ENCODE measurements at places on chromosomes 1 and 21.
A peak's percentile ranks its signal among the peaks of the same experiment; 100 is the strongest.

DNA sequence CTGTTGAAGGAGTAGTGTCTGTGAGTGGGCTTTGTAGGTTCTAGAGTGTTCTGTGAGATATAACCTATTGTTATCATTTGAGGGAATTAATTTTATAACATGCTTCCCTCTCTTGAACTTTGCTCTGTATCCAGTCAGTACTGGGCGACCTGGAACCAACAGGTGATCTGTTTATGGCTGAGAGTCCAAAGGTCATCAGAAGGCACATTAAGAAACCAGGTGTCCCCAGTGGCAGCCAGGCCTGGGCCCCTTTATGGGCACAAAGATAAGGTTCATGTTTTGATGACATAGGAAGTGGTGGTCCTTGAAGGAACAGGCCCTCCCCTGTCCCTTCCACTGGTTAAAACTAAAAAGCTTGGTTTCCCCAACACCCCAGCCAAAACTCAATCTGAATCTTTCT lies 61.1 kb downstream of the FHAD1 start:
- no peak for DNase-seq

DNA sequence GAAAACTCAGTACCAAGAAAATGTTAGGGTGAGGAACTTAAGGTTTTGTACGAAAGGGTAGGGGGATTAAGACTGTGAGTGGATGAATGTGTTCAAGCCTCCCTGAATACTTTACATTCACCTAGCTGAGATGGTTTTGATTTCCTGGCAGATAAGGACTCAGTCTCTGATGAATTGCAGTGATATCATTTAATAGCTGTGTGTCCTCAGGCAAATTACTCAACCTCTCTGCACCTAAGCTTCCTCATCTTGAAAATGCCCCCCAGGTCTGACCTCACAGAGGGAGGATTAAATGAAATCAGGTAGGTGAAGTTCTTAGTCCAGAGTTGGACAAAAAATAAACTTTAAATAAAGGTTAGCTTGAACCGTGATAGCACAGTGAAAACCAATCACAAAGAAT lies 48.4 kb downstream of the CAMK2N1 start:
- DNase-seq = no peak

- DNase-seq = no peak
Measured at GRCh38 chr1:115400891-115401290, 62.8 kb upstream of the NGF start.

DNA sequence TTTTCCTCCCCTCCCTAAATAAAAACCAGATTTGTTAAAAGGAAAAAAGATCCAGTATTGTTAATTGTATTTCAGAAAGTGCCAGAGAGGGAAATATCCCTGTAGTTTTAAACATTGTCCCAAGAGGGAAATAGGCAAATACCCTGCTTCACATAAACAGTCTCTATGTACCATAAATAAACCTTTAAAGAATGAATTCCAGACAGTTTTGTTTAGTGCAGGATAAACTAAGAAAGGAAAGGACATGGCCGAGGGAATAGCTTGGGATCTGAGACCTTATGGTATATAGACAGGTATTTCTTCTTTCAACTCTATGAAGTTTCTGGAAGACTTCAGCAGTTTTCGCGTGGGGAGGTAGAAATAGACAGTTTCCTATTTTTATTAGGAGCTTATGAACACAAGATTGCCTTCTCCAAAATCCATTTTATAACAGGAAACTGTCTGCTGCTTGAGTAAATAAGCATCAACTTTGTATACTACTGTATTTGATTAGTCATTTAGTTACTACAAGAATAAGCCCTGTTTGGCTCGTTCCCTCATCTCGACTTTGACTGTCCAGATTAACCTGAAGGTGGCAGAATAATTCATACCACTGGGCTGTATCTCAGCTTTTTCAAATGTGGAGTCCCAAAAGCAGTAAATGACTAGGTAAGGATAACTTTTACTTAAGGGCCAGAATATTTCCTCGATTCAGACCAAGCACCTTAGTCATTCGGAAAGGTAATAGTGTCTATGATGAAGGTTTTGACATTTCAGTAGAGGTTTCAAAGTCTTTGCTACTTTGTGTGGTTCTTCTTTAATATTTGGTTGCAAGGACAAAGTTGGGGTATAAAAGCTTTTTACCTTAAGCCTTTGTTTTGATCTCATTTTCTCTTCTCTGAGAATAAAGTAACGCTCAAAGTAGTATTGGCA lies 177.5 kb downstream of the VPS13D start:
- no peak for DNase-seq

DNA sequence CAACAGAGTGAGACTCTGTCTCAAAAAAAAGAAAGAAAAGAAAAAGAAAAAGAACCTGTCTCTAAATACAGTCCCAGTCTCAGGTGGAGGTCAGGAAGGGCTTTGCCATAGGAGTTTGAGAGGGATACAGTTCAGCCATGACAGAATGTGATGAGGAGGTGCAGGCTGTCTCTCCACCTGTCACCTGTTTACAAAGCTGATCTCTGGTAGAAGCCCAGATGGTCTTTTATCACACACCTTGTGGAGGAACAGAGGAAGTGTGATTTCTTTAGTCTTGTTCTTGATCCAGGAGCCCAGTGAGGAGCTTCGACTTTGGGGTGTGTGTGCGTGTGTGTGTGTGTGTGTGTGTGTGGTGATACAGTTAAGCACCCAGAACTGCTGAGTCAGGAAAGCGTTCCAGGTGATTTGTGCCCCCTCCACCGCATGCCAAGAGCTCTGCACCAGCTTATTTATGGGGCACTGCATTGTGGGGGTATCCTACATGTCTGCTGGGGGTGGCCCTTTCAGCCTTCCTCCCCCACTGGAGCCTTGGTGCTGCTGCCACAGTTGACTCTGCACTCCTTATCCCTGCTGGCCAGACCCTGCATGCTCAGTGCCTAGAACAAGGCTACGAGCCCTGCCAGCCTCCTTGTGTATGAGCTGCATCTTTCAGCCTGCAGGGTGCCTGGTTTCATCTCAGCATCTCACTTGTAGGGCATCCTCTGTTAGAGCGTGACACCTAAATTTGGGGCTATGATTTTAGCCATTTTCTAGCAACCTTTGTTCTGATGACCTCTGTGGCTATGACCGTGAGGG lies 19.3 kb downstream of the DOP1B start:
- no peak for DNase-seq

- peak; percentile 53 for DNase-seq
Measured at GRCh38 chr21:38297194-38297631, 40.4 kb downstream of the KCNJ15 start.

DNA sequence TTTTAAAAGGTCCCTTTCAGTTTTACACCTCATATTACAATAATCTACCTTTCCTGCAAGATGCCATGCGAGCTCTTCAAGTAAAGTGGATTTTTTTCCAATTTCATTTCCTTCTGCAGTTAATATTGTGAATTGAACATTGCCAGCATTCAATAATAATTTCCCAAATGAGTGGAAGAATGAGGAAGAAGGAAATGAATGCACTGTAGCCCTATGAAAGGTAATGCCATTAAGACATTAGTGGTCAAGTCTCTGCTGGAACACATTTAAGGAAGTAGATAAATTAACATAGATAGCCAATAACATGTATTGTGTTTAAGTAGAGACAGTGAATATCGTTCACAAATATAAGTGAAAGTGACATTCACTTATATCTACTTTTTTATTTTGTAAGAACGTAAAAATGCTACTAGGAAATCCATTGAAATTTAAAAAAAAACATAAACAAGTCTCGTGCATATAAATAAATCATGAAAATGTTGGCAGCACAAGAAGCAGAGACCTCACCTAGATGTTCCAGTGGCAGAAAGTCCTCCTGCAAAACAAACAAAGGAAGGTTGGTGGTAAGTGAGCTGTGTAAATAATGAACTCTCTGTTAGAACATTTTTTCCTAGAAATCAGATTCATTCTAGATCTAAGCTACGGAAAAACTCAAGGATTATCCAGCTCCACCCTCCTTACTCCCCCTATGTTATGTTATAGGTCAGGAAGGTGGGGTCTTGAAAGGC lies 17.7 kb downstream of the FCRL3 start:
- DNase-seq = no peak

DNA sequence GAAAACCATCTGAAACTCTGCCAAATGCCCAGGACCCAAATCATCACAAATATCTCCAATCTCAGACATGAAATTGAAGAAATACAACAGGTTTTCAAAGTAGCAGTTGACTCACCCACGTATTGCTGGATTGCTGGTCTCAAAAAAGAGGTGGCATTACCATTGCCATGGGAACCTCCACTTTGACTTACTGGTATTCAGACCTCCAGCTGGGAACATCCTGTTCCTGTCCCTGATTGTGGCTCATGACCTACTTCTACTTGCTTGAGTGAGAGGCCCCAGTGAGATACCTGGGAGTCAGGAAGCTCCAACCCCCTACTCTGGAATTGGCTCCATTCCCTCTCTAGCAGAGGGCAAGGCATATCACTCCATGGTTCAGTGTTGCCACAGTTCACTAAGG lies 64.6 kb downstream of the NMNAT2 start:
- no peak for DNase-seq

DNA sequence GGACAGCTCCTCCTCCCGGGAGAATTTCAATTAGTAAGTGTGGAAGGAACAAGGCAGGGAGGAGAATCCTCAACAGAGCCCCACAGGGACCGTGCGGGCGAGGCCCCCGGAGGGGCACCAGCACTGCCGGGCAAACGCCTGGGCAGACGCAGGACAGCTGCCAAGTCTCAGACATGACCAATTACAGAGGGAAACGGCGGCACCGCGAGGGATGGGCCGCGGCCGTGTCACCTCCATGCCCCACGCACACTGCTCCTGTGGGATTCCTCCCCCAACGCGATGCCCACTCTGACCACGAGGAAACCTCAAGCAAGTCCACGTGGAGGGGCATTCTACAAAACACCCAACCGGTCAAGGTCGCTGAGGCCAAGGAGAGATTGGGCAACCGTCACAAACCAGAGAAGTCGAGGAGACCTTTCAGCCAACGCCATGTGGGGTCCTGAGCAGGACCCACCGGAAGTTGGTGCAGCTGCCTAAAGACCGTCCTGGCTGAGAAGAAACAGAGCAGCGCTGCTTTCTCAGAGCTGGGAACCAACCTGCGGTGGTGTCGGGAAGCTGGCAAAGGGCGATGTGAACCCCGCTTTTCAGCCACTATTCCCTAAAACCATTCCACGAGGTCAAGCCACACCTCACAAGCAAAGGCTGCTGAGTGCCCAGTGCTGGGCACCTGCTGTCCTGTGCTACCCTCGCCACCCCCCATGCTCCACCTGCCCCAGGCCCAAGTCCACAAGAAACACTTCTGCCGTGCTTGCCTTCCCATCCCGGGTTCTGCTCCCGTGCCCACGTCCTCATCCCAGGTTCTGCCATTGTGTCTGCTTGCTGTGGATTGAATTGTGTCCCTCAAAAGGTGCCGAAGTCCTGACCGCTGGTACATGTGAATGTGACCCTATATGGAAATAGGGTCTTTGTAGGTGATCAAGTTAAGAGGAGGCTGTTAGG lies 1.4 kb upstream of the KRTAP10-4 start:
- no peak for DNase-seq

GRCh38 chr1:35278886-35279554 lies 10.5 kb downstream of the ZMYM4 start:
- DNase-seq = no peak

DNA sequence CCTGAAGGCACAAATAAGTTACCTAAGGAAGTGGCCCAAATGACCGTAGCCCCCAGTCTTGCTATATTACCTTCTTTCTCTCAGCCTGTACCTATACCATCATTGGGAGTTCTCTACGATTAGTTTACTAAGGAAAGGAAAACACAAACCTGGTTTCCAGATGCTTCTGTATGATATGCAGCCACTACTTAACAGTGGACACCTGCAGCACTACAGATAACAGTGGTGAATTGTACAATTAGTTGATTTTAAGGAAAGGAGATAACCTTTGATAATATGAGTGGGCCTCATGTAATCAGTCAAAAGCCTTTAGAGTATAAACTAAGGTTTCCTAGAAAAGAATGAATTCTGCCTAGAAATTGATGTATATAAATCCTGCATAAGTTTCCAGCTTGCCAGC lies 1157.4 kb downstream of the KCNT2 start:
- no peak for DNase-seq

- DNase-seq = no peak
Measured at GRCh38 chr1:3561702-3562101, 49.6 kb downstream of the MEGF6 start.

GRCh38 chr1:184761969-184762485 lies 7.4 kb upstream of the EDEM3 start:
- no peak for DNase-seq

DNA sequence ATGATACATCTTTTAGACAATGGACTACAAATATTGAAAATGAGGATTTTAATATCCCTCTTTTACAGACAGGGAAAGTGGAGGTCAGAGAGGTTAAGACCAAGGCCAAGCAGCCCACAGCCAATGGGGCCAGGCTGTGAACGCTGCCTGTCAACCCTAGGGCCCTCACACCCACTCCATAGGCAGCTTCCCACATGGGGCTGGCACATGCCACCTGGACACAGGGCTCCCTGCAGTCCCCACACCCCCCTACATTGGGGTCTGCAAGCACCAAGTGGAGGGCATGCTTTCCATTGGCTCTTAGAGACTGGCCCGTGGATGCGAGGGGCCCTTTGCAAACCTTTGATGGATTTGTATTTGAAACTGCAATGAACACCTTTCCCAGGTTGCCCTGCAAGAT lies 348.5 kb upstream of the VAMP3 start:
- no peak for DNase-seq

GRCh38 chr1:15103906-15104305 lies 49.6 kb upstream of the TMEM51 start:
- DNase-seq = no peak

DNA sequence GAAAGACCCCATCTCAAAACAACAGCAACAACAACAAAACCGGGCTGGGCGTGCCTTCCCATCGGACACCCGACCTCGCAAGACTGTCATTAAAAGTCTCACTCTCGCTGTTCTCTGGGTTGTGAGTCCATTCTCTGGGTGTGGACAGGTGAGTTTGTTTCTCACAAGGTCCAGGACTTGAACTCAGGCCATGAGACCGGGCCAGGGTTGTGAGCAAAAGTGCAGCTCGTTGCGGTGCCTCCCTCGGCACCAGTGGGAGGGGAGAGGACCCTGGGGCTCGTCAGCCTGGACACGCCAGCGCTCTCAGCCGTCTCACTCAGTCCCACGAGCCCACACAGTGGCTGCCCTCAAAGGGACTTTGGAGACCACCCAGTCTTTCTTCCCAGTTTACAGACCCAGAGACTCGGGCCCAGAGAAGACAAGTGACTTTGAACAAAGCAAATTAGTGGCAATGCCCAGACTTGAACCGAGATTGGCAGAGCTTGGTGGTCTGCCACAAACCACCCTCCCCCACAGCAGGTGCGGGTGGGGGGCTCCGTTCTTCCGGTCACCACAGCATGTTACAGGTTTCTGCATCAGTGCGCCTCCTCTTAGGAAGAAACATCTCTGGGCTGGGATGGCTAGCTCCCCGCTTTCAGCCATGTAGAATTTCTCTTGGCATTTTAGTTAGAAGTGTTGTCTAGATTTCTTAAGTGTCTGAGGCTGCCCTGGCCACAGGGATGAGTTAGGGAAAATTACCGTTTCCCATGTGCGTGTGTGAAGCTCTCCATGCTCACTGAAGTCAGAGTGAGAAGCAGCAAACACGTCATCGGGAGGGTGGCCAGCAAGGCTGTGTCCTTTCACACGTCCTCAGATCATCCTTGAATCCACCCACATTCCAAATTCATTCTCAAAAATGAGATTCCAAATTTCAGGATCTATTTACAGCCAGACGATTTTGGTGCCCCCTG lies 28.3 kb downstream of the LRRC3 start:
- no peak for DNase-seq

- no peak for DNase-seq
Measured at GRCh38 chr1:113321771-113322387, 68.4 kb upstream of the MAGI3 start.

Data from NCI-H446 (cell line).